ENCODE measurements at places on chromosomes 1 and 21. TPM values are rescaled to one million over a fixed set of nuclear protein-coding genes. Genes with fewer than 3 reads are reported as not detected.

Gene GBP7
- not detected for total RNA-seq

Gene CD1B
- total RNA-seq = not detected

Gene RNU1-1
- under 0.01 TPM for total RNA-seq

Gene AMPD2
- total RNA-seq = 60.4 TPM

Gene EEIG2
- total RNA-seq = 47.8 TPM

Gene RPTN
- not detected for total RNA-seq

Gene SSX2IP
- 21.3 TPM for total RNA-seq

Gene ESRRG
- total RNA-seq = under 0.01 TPM

Gene NTRK1
- total RNA-seq = not detected

DNA sequence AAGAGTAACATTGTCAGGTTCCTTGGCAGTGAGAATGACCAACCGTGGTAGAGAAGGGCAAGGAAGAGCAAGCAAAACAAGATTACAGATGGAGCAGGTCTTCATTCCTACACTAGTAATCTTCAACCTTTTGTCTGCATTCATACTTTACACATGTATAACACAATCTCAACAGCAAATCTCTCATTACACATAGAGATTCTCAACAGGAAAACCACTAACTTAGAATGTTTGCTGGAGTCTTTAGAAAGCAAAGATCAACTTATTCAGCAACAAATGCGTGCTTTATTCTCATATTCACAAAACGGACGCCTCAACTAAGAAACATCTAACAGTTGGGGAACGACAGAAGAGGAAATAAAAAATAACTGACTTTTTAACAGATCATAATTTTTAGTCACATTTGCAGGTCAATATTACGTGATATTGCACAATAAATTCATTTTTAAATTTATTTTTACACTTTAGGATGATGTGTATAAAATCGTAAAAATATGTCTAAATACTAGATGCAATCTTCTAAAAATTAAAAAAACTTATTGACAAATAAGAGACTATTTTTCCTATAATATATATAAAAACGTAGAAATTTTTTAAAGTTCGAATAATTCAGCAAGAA is 82.9 kb downstream of the ARID4B start:
- DNase-seq = no peak

- DNase-seq = no peak
Measured at GRCh38 chr1:104248385-104248784, 498.7 kb downstream of the AMY1C start.

DNA sequence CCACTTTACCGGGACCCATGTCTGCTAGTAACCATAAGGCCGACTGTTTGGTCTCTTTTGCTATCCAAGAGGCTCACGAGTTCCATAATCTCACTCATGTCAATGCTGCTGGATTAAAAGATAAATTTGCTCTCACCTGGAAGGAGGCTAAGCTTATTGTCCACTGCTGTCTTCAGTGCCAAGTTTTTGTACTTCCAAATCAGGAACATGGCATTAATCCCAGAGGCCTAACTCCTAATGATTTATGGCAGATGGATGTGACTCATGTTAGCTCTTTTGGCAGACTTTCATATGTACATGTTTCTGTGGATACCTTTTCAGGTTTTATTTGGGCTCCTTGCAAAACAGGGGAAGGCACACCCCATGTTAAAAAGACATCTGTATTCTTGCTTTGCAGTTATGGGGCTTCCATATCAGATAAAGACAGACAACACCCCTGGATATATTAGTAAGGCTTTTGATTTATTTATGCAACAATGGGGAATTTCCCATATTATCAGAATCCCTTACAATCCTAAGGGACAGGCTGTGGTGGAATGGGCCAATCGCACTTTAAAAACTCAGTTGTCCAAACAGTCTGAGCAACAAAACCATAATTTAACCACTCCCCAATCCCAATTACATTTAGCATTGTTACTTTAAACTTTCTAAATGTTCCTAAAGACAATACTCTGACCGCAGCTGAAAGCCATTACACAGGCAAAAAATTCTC is 162.7 kb downstream of the IER5 start:
- DNase-seq = peak; percentile 78

DNA sequence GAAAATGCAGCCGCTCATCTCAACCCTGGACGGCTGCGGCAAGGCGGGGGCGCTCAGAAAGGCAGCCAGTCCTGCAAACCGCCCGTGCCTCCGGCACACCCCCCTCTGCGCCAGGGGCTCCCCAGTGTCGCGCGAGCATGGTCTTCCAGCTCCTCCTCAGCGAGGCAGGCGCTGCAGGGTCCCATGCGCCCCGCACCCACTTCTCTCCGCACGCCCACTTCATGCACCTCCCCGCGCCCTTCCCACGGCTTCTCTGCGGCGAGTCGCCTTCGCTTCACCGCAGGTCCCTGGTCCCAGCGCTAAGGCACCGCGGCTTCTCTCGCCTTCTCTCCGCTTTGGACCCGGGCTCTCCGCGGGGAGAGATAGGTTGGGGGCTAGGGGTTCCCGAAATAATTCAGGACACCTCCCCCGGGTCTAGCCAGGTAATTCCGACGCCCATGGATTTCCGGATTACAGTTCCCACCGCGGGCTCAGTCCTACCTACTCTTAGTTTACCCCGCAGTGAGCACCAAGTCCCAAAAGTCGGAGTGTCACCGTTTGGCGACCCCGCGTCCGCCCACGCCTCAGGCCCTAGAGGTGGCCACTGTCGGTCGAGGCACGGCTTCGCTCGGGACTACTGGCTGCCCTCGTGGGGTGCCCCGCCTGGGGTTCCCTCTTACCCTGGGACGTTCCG is 67.5 kb downstream of the SYT2 start:
- no peak for DNase-seq

- DNase-seq = no peak
Measured at GRCh38 chr1:147283011-147283410, 40.5 kb downstream of the CHD1L start.

- no peak for DNase-seq
Measured at GRCh38 chr1:80531182-80531581, 1269.6 kb upstream of the ADGRL2 start.

DNA sequence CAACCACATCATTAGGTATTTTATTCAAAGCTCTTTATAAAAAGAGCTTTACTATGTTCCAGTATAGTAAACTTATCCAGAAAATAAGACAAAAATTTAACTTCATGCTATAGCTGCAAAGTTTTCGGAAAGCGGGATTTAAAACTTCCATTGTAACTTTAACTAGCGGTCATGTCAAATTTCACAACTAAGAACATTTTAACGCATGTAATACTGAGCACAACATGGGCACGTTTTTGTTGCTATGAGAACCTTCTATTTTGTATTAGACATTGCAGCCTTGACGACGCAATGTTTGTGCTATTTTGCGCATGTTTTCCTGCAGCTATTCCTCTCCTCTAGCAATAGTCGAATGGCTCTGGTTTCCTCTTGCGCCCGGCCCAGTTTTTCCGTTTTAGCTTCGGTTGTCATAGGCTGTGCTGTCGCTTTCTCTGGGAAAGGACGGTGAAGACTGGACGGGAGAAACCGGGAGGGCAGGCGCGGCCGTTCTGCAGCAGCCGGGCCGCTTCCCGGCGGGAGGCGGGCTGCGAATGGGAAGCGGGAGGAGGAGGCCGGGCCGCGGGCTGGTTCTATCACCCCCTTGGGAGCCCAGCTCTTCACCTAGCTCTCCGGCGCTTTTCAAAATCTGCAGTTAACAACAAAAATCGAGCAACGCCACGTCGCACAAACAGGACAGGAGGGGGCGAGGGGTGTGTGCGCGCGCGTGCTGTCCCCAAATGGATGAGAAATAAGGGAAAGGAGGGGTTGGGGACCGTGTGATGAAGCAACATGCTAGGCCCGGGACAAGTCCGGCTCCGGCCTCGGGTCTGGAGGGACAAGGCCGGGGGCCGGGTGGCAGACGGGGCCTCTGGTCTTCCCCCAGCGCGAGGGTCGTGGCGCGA is 105.3 kb upstream of the HNRNPU start:
- DNase-seq = peak; percentile 89

DNA sequence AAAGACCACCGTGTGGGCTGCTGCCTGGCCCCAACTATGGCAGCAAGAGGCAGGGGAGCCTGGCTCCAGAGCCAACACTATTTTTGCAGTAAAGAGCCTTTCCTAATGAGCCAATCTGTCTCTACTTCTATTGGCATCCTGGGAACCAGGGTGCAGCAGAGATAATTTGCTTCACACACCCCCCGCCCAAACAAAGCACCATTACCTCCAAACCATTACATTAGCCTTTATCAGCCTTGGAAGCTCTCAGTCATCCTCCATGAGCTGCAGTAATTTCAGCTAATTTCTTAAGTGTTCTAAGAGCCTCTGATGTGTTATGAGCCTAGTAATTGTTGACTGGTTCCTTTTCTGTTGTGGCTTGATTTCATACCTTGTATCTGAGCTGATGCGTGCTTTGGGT is 21.6 kb downstream of the ARMH1 start:
- no peak for DNase-seq

DNA sequence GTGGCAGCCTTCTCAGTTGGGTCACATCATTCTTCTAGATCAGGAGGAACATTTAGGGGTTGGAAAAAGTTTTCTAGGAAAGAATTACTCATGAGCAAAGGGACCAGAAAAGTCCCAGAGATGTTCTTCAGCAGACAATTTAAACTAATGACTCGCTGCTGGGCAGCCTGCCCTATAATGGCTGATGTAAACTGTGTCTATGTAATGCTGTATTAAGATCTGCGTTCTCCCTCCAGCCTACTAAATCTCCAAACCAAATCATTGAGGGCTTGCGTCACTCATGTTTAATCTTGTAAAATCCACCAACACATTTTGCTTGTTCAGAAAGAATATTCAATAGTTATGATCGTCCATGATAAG is 92.1 kb downstream of the LRRC8C start:
- DNase-seq = peak; percentile 62

DNA sequence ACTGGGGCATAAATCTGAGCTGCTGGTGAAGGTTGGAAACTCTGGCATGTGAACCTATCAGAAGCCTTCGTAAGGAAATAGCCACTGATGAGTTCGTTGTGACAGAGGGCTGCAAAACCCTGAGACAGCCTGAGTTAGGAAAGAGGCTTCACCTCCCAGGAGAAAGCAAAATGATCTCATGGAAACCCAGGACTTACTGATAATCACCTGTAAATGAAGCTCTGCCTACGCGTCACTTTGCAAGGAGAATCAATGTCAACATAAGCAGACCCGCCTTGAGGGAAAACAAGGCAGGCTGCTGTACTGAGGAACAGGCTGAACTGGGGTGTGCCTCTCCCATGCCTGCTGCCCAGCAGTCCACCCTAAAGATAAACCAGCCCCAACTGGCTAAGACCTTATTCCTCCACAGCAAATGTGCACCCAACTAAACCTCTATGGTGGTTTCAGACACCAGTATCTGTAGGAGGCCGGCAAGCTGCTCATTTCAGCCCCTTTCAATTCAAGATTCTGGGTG is 46.8 kb upstream of the SLC44A3 start:
- DNase-seq = no peak

- no peak for DNase-seq
Measured at GRCh38 chr1:42186152-42186551, 21.6 kb upstream of the GUCA2A start.

- peak; percentile 80 for DNase-seq
Measured at GRCh38 chr21:34881839-34882371, 167.2 kb downstream of the RUNX1 start.

GRCh38 chr1:207004931-207005830 is 27.4 kb downstream of the C1orf116 start:
- peak; percentile 73 for DNase-seq

GRCh38 chr1:220887520-220888416 is 8.5 kb downstream of the HLX start:
- DNase-seq = peak; percentile 33

GRCh38 chr1:165840423-165840822 is 13.0 kb downstream of the UCK2 start:
- DNase-seq = no peak

- DNase-seq = peak; percentile 79
Measured at GRCh38 chr1:59146651-59147358, 150.1 kb upstream of the FGGY start.

- no peak for DNase-seq
Measured at GRCh38 chr1:17200756-17201155, 4.2 kb upstream of the PADI1 start.

All from RPMI7951 (cell line).